ENCODE measurements at places on chromosomes 5 and 9.

DNA sequence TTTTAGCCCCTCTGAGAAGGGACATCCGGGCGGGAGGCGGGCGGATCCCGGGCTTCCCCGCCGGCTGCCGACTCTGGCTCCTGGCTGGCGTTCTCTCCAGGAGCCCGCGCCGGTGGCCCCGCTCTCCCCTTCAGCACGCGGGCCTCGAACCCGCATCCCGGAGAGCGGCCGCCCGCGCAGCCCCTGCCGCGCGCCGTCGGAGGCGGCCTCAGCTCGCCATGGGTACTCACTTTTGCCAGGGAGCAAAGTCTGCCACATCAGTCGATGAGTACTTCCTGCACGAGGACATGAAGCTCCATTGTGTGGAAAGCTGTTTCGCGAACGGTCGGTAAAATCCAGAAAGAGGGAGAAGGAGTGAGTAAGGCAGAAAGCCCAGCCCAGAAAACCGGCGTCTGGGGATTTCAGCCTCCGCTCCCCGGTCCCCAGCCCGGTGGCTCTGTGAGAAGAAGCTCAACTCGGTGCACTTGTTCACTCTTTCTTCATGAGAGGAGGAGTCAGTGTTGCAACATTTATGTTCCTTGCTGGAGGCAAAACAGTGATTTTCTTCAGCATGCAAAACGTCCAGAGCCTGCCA is at the start of gene PRLR:
TSS of gene PRLR (minus strand) at position 450 of the 574 bp plus-strand sequence. CDS start 140,867 bp downstream, outside the sequence.
- H3K27ac ChIP-seq, result no peak within 1 kb of the TSS
- peaks cover 7% of the 10 kb centered on the region for H3K4me1 ChIP-seq
- peaks cover 43% of the 10 kb centered on the region for H3K27me3 ChIP-seq
- no peak for DNase-seq
- no peaks in the 10 kb centered on the region for H3K36me3 ChIP-seq

DNA sequence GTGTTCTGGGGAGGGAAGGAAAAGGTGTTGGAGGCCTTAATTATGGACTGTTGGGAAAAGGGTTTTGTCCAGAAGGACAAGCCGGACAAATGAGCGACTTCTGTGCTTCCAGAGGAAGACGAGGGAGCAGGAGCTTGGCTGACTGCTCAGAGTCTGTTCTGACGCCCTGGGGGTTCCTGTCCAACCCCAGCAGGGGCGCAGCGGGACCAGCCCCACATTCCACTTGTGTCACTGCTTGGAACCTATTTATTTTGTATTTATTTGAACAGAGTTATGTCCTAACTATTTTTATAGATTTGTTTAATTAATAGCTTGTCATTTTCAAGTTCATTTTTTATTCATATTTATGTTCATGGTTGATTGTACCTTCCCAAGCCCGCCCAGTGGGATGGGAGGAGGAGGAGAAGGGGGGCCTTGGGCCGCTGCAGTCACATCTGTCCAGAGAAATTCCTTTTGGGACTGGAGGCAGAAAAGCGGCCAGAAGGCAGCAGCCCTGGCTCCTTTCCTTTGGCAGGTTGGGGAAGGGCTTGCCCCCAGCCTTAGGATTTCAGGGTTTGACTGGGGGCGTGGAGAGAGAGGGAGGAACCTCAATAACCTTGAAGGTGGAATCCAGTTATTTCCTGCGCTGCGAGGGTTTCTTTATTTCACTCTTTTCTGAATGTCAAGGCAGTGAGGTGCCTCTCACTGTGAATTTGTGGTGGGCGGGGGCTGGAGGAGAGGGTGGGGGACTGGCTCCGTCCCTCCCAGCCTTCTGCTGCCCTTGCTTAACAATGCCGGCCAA is 19.1 kb downstream of the PTGES2 start:
- no peak overlapping the region for H3K27ac ChIP-seq
- no peak overlapping the region for H3K4me3 ChIP-seq
- peaks cover 49% of the 10 kb centered on the region for H3K36me3 ChIP-seq
- H3K27me3 ChIP-seq, result no peaks in the 10 kb centered on the region
- peaks cover 3% of the 10 kb centered on the region for H3K4me1 ChIP-seq

- H3K4me1 ChIP-seq, result peaks cover 17% of the 10 kb centered on the region
- peaks cover 20% of the 10 kb centered on the region for H3K36me3 ChIP-seq
- H3K4me3 ChIP-seq, result no peak overlapping the region
Observed at GRCh38 chr9:259405-260404, 45.0 kb downstream of the DOCK8 start.

GRCh38 chr5:39213447-39214207 is 5.7 kb downstream of the FYB1 start:
- H3K27me3 ChIP-seq, result no peaks in the 10 kb centered on the region
- H3K27ac ChIP-seq, result peak overlapping the region; percentile 94
- peak overlapping the region; percentile 71 for H3K4me3 ChIP-seq
- H3K4me1 ChIP-seq, result peaks cover 81% of the 10 kb centered on the region
- H3K36me3 ChIP-seq, result no peaks in the 10 kb centered on the region
- DNase-seq, result no peak

- no peak for DNase-seq
- H3K4me3 ChIP-seq, result no peak overlapping the region
- H3K4me1 ChIP-seq, result no peaks in the 10 kb centered on the region
- peaks cover 84% of the 10 kb centered on the region for H3K36me3 ChIP-seq
- H3K27me3 ChIP-seq, result no peaks in the 10 kb centered on the region
Observed at GRCh38 chr9:406886-407654, 192.4 kb downstream of the DOCK8 start.

GRCh38 chr5:174736331-174736721 is 11.9 kb downstream of the MSX2 start:
- no peak overlapping the region for H3K4me3 ChIP-seq
- H3K27ac ChIP-seq, result no peak overlapping the region
- DNase-seq, result no peak
- no peaks in the 10 kb centered on the region for H3K36me3 ChIP-seq
- peaks cover 58% of the 10 kb centered on the region for H3K27me3 ChIP-seq

- H3K4me3 ChIP-seq, result no peak overlapping the region
- H3K4me1 ChIP-seq, result peaks cover 4% of the 10 kb centered on the region
- no peak overlapping the region for H3K27ac ChIP-seq
- DNase-seq, result no peak
Observed at GRCh38 chr9:92564504-92564903, 28.7 kb upstream of the ECM2 start.

GRCh38 chr5:6476313-6476661 is 27.6 kb downstream of the UBE2QL1 start:
- H3K27me3 ChIP-seq, result peaks cover 6% of the 10 kb centered on the region
- H3K4me1 ChIP-seq, result no peaks in the 10 kb centered on the region
- DNase-seq, result no peak
- no peak overlapping the region for H3K4me3 ChIP-seq
- H3K36me3 ChIP-seq, result no peaks in the 10 kb centered on the region

- H3K27me3 ChIP-seq, result no peaks in the 10 kb centered on the region
- no peaks in the 10 kb centered on the region for H3K4me1 ChIP-seq
- no peak for DNase-seq
- H3K27ac ChIP-seq, result no peak overlapping the region
- no peak overlapping the region for H3K4me3 ChIP-seq
- no peaks in the 10 kb centered on the region for H3K36me3 ChIP-seq
Observed at GRCh38 chr5:123790226-123790625, 278.2 kb downstream of the CSNK1G3 start.

- peak overlapping the region; percentile 93 for H3K27ac ChIP-seq
- H3K27me3 ChIP-seq, result no peaks in the 10 kb centered on the region
- H3K36me3 ChIP-seq, result peaks cover 5% of the 10 kb centered on the region
- H3K4me1 ChIP-seq, result peaks cover 33% of the 10 kb centered on the region
- no peak for DNase-seq
- peak overlapping the region; percentile 51 for H3K4me3 ChIP-seq
Observed at GRCh38 chr9:3931996-3932906, 367.6 kb downstream of the GLIS3 start.

Measured in activated T-helper 2 cell treated with anti-CD3 and anti-CD28 coated beads, Interferon-gamma antibody, Interleukin-2, Interleukin-4, amounts not matched to agents 10 μg/mL and 5 μg/mL and 100 μg/mL, durations not matched to agents 14 hours and 24 hours and 36 hours (primary cell).